Activated T-cell treated with anti-CD3 and anti-CD28 coated beads, Interleukin-2, amount 50 U/mL, for 48 hours (primary cell): ENCODE measurements at places on chromosomes 16 and 17.

DNA sequence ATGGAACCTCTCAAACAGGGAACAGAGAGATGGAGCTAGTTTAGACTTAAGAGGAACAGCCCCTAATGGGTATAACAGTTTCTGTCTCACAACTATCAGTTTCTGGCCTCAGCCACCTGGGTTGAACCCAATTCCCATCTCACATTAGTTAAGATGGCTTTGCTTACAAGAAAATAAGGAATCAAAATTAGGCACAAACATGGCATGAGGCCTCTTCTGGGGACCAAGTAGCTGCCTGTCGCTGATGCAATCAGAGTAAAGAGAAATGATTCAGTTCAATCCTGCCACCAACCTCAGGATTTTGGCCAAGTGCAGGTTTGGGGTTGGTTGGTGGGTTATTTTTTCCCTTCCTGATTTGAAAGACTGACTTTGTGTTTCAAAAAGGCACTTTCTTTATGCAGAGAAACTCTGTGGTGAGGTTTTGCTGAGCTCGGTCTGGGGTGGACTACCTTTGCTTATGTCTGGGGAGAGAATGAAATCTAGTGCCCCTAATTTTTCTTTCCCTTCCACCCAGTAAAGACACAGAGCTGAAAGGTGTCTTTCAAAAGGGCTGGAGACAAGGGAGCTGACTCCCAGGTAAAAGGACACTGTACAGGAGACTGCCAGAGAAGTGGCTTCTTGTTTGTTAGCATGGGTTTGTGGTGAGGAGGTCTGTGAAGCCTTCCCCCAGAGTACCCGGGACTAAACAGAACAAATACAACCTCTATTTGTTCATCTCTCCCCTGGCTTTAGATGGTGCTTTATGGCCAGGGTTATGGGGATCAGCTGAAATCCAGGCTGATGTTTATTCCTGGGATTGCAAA lies 44.8 kb upstream of the NFAT5 start:
- peak; percentile 64 for DNase-seq

- no peak for DNase-seq
Measured at GRCh38 chr17:63976702-63977101, 4.0 kb upstream of the SCN4A start.

DNA sequence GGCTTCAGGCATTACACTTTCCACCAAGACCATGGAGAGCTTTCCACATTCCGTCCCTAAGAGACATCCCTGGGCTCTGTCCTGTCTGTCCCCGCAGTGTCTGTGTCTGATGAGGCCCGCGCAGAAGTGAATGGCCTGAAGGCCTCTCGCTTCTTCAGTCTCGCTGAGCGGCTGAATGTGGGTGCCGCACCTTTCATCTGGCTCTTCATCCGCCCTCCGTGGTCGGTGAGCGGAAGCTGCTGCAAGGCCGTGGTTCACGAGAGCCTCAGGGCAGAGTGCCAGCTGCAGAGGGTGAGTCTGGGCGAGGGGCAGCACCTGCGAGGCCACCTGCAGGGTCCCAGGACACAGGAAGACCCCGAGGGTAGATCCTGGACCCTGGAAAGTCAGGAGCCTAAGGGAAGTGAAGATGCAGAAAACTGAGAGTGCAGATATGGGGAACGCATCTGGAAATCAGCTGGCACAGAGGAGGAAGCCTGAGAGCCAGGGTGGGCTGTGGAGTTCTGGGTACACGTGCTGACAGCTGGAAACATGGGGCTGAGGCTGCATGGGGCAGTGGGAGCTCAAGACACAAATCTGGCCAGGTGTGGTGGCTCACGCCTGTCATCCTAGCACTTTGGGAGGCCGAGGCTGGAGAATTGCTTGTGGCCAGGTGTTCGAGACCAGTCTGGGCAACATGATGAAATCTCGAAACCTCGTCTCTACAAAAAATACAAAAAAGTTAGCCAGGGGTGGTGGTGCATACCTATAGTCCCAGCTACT lies 8.0 kb downstream of the CCNF start:
- DNase-seq: no peak

GRCh38 chr17:40113907-40114245 lies 7.9 kb upstream of the MSL1 start:
- no peak for DNase-seq

GRCh38 chr16:11796227-11797165 lies 562 bp downstream of the ZC3H7A start:
- peak; percentile 43 for DNase-seq

GRCh38 chr16:7167626-7168025 lies 165.0 kb upstream of the RBFOX1 start:
- no peak for DNase-seq

GRCh38 chr17:5237541-5238016 lies 2.9 kb upstream of the SCIMP start:
- DNase-seq: peak; percentile 63

DNA sequence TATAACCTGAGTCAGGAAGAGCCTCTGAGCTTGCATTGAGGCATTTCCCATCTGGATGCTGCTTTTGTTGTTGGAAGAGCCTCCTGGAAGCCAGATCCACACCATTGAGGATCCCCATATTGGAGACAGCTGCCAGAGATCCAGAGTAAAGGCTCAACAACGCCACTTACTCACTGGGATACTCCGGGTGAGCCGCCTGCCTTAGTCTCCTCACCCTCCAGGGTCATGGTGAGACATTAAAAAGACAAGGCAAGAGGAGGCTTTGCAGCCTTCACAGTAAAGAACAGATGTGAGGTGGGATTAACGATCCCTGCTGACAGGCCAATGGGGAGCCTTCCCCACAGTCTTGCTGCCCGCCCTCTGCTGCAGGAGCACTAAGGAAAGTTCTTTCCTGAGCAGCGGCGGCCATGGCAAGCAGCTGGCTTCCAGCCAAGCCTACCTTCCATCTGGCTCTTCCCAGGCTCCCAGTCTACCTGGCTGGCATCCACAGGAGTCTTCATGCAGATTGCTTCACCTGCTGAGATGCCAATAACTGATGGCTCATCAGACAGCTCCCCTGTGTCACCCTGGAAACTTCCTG lies 198.5 kb downstream of the CYLD start:
- DNase-seq: no peak

DNA sequence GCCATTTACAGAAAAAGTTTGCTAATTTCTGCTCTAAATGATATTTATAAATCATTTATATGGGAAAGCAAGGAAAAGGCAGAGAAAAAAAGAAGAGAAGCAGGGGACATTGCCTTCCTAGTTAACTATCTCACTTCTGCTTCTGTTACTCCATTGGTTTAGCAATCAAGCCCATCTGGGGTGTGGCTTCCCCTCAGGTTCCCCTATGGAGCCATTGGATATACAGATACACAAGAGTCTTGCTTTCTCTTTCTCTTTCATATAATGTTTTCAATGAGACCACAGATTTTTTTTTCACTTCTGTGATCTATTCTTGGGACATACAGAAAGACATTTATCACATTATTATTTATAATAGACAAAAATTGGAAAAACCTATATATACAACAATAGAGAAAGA lies 105.6 kb upstream of the TOM1L1 start:
- DNase-seq: no peak

DNA sequence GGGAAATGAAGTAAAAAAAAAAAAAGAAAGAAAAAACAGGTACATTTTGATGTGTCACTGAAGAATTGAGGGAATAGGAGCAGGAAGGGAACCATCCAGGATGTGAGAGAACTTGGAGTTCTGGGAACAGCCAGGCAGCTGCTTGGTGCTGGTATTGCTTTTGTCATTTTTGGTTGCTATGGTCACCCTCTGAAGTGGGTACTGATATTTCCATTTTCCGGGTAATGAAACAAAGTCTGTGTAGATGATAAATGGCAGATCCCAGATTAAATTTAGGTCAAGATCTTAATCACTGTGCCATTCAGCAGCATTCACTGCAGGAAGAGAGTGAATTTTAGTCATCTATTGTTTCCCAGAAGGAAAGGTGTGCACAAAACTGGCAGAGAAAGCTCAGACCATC lies 93.6 kb downstream of the ABCA8 start:
- no peak for DNase-seq

DNA sequence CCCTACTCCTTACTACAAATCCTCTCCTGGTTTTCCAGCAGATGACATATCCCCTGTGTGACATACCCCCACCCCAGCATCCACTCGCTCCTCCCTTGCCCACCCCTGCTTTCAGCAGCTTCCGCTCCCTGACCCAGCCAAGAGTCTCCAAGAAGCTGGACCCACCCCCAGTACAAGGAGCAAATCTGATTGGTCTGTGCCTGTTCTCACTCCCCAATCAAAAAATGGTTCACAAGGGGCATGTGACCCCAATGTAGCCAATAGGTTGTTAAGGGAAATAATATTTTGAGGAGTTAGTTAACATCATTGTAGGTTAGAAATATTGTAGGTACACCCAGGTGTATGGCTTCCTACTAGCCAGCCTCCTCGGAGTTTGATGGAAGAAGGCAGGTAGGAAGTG lies 70.1 kb downstream of the GP2 start:
- no peak for DNase-seq

GRCh38 chr17:40134184-40134583 lies 6.2 kb upstream of the CASC3 start:
- no peak for DNase-seq
